ELR (cell line): ENCODE measurements at places on chromosomes 12 and 14.
A peak's percentile ranks its signal among the peaks of the same experiment; 100 is the strongest.

GRCh38 chr14:64704143-64704742 is at the start of gene PLEKHG3:
Gene PLEKHG3 (plus strand): TSS chr14:64704424. CDS start chr14:64727632, 23,208 bp downstream.
- peak; percentile 86 for DNase-seq

DNA sequence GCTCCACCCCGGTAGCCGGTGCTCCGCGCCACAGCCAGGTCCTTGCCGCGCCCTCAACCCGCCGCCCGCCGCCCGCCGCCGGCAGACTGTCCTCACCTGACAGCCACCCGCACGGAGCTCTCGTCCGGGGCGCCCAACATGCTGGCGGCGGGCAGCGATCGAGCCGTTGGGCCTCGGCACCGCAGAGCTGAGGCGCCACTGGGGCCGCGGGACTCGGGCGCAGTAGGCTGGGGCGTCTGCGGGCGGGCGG is 164 bp downstream of the KIF21A start:
- no peak for DNase-seq

GRCh38 chr14:78297858-78298257 is 127.7 kb downstream of the NRXN3 start:
- no peak for DNase-seq

DNA sequence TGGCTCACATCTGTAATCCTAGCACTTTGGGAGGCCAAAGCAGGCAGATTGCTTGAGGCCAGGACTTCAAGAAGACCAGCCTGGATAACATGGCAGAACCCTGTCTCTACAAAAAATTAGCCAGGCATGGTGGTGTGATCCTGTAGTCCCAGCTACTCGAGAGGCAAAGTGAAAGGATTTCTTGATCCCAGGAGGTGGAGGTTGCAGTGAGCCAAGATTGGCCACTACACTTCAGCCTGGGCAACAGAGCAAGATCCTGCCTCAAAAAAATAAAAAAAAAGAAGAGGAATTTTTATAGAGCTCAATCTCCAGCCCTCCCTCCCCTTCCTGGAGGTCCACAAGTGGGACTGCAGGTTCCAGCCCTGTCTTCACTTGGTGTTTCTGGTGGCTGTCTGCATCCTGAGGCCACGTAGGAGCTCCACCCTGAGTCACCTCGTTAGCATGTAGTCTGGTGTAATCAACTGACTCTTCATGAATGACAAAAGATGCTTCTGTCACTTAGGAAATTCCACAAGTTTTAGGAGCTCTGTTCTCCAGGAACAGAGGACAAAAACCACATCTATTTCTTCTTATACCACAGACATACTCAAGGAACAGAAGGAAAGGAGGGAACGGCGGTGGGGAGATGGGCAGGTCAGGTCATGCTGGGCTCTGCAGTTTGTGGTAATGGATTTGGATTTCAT is 16.2 kb downstream of the CCDC62 start:
- DNase-seq: peak; percentile 75

- DNase-seq: peak; percentile 0
Observed at GRCh38 chr12:41151793-41152192, 36.3 kb upstream of the PDZRN4 start.

DNA sequence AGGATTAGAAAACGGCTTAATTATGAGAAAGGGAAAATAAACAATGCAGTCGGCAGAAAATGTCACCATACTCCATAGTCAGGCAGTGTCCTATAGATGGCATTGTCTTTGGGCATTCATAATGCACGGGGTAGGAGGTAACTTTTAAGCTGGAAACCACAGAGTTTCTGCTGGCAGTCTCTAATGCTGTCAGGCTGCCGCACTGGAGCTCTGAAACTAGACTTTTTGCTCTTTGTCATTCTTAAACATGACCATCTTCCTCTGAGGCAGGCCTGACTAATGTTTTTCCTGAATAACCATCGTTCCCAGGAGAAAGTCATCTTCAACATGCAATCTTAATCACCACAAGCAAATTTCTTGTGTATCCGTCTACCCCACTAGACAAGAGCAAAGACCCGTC is 108.8 kb downstream of the ETNK1 start:
- DNase-seq: peak; percentile 31

- DNase-seq: no peak
Observed at GRCh38 chr14:33932576-33933345, 18.1 kb downstream of the EGLN3 start.

GRCh38 chr12:51740536-51740935 is 108.0 kb downstream of the FIGNL2 start:
- no peak for DNase-seq

GRCh38 chr12:53062977-53063707 is 13.3 kb downstream of the TNS2 start:
- no peak for DNase-seq

GRCh38 chr12:116542345-116542956 is 16.7 kb upstream of the MAP1LC3B2 start:
- peak; percentile 64 for DNase-seq

DNA sequence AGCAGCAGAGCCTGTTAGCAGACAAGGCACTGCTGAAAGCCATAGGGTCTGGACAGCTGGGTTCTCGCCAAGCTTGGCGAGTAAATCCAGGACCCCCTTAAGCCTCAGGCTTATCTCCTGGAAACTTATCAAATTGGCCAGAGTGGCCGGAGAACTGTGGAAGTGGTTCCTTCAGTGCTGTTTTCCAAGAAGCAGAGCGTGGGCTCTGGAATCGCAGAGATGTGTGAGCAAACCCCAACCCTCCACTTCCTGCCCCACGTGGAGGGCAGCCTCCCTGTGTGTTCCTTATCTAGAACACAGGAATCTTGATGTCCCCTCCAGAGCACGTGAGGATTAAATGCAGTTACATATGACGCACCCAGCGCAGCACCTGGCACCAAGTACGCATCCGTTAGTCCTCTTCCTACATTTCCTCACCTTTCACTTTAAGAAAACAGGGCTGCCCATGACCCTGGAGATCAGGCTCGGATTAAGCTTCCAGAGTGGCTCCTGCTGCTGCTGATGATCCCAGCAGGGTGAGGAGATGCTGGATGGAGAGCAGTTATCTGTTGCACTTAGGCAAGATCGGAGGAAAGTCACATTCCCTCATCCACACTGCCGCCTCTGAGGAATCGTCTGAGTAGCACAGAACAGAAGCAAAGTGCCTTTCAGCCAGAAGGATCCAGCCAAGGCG is 35.0 kb downstream of the MMAB start:
- DNase-seq: no peak

DNA sequence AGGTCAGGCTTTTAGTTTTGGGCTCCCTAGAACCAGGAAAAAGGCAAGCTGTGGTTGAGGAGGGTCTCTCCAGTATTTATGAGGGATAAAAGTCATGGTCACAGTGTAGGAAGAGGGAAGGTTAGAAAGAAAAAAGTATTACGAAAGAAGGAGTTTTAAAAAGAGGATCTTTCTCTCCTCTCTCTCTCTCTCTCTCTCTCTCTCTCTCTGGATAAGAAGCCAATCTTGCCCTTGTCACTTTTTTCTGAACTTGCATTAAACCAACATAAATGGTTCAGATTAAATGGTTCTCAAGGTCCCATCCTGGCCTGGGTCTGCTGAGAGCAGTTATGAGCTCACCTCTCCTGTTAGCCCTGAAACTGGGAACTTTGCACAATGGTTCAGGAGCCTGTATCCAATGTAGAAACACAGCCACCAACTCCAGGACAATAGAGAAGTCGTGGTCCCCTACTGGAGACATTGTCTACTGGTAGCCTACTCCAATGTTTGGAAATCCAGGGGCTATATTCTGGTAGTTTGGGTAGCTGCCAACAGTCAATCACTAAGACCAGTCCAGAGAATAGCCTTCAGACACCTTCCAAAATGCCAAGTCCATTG is 131.9 kb downstream of the DAD1 start:
- no peak for DNase-seq

GRCh38 chr12:124538194-124539082 is 29.0 kb downstream of the NCOR2 start:
- DNase-seq: no peak

DNA sequence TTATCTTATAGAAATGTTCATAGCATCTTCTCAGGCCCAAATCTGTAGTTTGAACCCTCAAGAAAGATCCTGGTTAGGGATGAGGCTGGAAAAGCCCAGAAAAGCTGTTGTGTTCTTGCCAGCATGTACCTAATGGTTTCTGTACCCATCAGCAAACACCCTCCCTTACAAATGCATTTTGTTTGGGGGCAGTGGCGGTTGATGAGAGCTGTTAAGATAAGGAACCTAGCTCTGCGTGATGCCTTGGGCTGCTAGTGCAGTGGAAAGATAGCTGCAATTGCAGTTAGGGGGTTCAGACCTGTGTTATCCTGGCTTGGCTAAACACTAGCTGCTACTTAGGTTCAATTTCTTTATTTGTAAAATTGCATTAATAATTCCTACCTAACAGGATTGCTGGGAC is 3.6 kb downstream of the TPH2 start:
- no peak for DNase-seq

GRCh38 chr12:125330645-125331341 is 265.6 kb downstream of the AACS start:
- DNase-seq: peak; percentile 36

DNA sequence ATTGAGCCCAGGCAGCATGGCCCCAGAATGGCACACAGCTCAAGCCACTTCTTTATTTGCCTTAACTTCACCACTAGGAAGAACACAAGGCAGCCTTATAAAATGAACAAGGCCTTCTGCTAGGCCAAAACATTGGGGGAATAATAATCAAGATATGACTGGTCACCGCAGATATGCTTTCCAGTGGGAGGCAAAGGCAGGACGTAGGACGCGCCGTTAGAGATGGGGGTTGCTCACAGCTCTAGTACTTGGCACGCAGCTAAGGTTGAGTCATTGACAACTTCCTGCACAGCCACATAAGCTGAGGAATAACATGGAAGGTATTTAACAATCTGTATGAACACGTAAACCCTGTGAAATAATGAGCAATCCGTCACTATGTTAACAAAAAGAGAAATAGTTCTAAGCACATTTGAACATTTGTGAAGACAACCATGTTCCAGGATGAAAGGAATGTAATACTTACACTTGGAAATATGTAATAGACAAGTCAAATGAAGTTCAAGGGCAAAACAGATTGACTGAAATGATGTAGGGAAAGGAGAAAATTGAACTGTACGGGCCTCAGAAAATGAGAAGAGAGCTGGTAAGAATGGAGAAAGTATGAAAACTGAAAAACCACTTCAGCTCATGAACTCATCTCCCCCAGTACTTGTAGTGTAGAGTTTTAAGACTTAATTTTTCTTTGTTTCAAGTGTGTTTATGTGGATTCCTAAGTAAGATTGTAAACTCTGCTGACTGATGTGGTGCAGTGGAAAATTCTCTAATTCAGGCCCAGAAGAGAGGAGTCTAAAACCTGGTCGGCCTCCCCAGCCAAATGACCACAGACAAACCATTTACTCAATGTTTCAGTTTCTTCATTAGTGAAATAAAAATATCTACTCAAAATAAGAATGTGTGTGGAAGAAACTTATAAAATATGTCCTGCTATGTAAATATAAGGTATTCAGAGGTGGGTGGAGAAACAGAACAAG is 59.3 kb upstream of the CCDC91 start:
- peak; percentile 99 for DNase-seq

- no peak for DNase-seq
Observed at GRCh38 chr14:21309956-21310355, 30.1 kb downstream of the RPGRIP1 start.

DNA sequence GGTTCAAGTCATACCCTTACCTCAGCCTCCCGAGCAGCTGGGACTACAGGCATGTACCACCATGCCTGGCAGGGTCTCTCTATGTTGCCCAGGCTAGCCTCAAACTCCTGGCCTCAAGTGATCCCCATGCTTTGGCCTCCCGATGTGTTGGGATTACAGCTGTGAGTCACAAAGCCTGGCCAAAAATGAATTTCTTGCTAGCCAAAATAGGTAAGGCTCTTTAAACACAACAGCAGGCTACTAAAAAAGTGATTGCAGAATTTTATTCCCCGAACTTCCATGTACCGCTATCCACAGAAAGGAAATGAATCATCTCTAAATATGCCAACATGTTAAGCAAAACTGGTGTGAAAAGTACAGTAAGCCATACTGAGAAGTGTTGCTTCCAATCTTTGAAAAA is 50.6 kb downstream of the WDHD1 start:
- DNase-seq: peak; percentile 81

DNA sequence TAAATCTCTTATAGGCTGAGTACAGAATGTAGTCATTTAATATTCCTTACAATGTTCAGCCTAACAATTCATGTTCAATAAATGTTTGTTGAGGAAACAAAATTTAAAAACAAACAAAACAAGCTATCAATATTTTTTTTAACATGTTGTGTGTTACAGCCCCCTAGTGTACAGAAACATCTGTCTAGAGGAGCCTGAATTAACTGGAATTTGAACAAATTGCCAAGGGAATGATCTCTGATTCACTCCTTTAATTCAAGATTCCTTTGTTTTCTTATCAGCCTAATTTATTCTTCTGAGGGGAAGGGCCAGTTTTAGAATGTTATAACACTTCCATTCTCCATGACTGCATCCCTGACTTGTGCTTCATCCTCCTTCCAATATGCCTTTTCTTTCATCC is 127.2 kb downstream of the CMAS start:
- peak; percentile 14 for DNase-seq

DNA sequence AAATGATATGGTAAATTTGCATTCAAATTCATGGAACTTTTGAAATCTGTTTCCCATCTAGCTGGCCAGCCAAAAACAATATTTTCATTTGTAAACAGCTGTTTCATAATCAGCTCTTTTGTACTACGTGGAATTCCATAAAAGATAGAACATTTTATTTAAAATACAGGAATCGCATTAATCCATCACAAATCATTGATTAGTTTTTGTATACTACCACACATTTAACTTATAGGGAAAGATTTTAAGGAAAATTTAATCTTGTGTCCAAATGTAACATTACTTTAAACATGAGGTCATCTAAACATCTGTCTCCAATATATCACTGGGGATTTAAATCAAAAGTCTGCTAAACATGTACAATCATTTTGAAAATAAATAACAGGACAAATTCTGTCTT is 33.5 kb downstream of the SLC25A21 start:
- DNase-seq: no peak
